ENCODE measurements at places on chromosomes 1 and 21. TPM values are rescaled to one million over a fixed set of nuclear protein-coding genes. Genes with fewer than 3 reads are reported as not detected.

The CA6 gene
- not detected for total RNA-seq

The OR2AK2 gene
- total RNA-seq, result not detected

The SMYD3 gene
- 15.5 TPM for total RNA-seq

GRCh38 chr1:165851034-165851658, 23.7 kb downstream of the UCK2 start:
- H3K27ac ChIP-seq, result peak overlapping the region; percentile 44
- H3K4me3 ChIP-seq, result peak overlapping the region; percentile 21
- DNase-seq, result peak; percentile 34
- no peaks in the 10 kb centered on the region for H3K27me3 ChIP-seq
- peaks cover 61% of the 10 kb centered on the region for H3K4me1 ChIP-seq

The CD247 gene
- total RNA-seq, result 239 TPM

Measured in activated CD4-positive, alpha-beta memory T cell treated with anti-CD3 and anti-CD28 coated beads, Interleukin-2, amount 10 ng/mL, durations not matched to agents 7 days and 5 days (primary cell).